ENCODE measurements at places on chromosomes 2 and 18.

DNA sequence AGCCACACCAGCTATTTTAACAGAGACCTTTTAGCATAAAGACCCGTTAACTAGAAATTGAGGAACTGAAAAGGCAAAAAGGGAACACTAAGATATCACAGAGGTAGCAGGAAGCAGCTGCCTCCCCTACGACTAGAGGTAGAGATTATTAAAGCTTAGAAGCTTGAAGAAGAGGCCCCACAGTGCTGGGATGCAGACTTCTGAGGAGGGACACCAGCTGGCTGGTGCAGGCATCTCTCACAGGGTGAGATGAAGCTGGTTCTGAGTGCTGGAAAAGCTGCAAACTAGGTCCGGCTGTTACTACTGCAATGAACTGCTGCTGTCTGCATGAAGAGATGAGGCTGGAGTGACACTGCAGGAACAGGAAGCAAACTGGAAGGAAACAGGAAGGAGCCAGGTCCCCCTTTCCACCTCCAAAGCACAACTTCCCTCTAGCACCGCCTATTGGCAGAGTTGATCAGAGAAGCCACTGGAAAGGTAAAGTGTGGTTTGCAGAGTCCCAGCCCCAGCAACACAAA lies 61.2 kb upstream of the MRPS9 start:
- DNase-seq = no peak

- no peak for DNase-seq
Measured at GRCh38 chr2:207926133-207926988, 99.0 kb downstream of the PLEKHM3 start.

DNA sequence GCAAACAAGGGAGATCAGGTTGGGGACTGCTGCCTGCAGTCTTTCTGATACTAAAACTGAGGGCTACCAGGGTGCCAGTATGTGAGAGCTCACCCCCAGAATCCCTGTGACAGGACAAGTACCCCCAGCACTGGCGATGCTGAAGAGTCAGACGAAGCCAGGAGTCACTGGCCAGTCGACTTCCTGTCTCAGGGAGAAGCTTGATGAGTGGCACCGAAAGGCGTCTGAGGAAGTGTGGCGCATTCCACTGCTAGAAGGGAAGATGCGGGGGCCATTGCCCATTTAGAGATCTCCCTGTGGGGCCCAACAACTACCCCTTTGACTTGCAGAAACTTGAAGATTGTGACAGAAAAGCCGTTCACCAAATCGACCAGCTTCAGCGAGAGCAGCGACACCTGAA lies 22.0 kb downstream of the MXD1 start:
- no peak for DNase-seq

GRCh38 chr2:200396781-200397242 lies 90.3 kb downstream of the SPATS2L start:
- no peak for DNase-seq

- no peak for DNase-seq
Measured at GRCh38 chr2:24558781-24559472, 67.9 kb downstream of the NCOA1 start.

DNA sequence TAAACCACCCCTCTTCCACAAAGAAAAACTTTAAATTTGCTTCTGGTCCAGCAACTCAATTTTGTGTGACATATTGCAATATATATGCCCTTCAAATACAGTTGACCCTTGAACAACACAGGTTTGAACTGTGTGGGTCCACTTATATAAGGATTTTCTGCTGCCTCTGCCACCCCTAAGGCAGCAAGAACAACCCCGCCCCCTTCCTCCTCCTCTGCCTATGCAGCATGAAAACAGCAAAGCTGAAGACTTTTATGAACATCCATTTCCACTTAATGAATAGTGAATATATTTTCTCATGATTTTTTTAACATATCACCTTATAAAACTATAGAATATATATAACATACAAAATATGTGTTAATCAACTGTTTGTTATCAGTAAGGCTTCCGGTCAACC lies 58.3 kb downstream of the EML4 start:
- DNase-seq = no peak

GRCh38 chr2:231052494-231053451 lies 3.9 kb upstream of the PSMD1 start:
- peak; percentile 55 for DNase-seq

- DNase-seq = no peak
Measured at GRCh38 chr2:27027211-27027651, 5.5 kb upstream of the TMEM214 start.

DNA sequence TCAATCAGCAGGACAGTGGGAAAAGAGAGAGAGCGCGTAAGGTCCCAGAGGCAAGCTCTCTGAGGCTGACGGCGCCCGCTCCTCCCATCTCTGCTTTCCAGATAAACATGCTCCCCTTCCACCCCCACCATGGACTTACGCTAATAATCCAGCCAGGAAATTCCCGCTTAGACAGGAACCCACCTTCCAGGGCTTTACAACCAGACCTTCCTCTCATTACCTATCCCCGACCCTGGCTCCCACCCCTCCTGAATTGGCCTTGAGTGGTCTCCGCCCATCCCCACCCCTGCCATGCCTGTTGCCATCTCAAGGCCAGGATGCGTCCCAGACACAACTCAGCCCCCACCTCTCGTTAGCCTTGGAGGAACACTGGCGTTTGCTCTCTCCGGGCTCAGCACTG lies 131.1 kb downstream of the SMAD2 start:
- DNase-seq = no peak

- DNase-seq = no peak
Measured at GRCh38 chr18:63387861-63388260, 20.9 kb upstream of the KDSR start.

GRCh38 chr2:238136820-238137537 lies 1.5 kb upstream of the KLHL30 start:
- no peak for DNase-seq

DNA sequence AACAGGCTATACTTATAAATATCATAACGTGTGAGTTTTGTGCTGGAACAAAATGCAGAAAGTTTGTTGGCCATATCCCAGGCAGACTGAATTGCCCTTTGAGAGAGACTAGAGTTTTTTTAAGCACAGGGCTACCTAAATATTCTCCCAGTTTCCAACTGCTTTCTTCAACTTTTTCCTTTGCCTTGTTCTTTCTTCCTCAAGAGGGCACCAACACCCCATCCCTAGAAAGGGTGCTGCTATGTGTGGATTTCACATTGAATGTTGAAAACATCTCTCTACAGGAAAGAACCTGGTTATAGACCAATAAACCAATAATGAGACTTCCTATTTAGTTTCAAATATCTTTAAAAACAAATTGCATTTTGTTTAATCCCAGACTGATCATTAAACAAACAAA lies 87.9 kb downstream of the ICOS start:
- no peak for DNase-seq

- DNase-seq = no peak
Measured at GRCh38 chr2:56012221-56012765, 88.7 kb upstream of the EFEMP1 start.

DNA sequence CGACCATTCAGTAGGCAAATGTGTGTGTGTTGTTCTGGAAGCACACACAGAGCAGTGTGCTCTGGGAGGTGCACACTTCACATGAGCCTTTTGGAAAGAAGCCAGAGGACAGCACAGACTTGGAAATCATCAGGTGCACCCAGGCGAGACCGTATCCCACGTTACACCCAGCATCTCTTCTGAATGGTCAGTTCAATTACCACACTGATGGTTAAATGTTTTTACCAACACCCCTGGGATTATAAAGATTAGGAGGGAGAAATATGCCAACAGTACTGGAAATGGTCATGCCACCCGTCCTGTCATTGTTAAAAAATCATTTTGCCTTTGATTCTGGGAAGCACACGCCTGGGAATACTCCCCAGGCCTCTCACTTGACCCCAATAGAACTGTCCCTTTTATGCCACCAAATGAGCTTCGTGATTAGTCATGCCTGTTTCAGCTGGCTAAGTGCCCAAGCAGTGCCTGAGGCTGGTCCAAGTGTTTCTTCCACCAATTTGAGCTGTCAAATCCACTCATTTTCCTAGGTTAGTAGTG lies 183.7 kb downstream of the NRP2 start:
- no peak for DNase-seq
